AG08395 (cell line): ENCODE measurements at places on chromosomes 11 and 22.
A peak's percentile ranks its signal among the peaks of the same experiment; 100 is the strongest.

DNA sequence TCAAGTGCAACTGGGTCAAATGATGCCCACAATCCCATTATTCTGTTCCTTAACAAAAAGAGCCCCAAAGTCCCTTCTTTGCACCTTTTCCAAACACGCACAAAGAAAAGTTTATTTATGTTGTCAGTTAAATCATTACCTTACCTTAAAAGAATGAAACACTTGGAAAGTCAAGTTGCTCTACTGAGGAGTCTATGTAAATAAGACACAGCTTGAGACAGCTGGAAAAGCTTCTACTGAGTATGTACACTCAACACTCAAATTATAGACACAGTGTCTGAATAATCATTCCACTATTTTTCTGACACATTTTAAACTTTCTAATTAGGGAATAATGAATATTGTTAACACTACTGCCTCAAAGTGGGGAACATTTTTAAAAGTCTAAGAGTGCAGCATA lies 21.6 kb upstream of the PHLDA2 start:
- no peak for DNase-seq

DNA sequence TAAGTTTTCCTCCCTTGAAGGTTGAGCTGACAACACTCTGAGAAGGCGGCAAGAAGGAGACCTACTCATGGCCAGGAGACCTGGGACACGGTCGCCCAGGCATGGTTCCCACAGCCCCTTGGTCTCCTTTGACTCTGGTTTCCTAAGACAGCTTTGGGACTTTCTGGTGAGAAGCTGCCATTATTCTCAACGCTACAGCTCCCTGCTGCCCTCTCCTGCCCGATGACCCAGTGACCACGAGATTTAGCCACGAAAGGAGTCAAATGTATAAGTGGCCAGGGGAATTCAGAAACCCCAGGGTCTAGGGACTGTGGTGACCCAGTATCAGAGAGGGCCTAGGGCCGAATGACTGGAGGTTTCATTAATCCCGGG lies 699 bp upstream of the SDF2L1 start:
- peak; percentile 64 for DNase-seq

DNA sequence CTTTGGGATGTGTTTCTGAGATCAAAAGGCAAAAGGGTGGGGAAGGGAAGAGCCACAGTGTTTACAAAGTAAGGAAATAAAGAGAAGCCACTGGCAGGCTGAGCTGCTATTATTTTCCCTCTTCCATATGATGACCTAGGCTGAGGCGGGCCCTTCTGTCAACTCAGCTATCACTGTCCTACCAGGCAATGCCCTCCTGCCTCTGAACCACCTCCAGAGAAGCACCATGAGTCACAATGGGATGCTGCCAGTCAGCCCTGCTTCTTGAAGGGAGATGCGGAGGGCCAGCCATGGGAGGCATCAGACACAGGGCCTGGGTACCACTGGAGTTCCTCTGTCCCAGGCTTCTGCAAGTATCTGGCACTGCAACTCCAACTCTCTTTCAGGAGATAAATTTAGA lies 107.9 kb upstream of the BID start:
- DNase-seq = no peak

DNA sequence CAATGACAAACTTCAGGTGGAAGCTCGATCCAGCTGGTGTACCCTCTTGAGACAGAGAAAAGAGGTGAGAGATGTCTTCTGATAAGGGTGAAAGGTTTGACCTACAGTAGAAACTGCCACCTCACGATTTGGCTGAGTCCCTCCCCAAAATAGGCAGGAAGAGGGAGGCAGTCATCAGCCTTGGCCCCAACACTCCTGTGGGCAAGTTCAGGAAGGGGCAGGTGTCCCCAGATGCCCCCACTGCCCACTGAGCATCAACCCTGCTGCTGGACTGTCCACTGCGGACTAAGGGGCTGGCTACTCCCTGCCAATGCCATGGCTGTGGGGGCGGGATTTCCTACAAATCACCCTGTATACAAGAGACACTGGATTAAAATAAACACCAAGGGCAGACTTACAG lies 441.4 kb downstream of the BUD13 start:
- no peak for DNase-seq

DNA sequence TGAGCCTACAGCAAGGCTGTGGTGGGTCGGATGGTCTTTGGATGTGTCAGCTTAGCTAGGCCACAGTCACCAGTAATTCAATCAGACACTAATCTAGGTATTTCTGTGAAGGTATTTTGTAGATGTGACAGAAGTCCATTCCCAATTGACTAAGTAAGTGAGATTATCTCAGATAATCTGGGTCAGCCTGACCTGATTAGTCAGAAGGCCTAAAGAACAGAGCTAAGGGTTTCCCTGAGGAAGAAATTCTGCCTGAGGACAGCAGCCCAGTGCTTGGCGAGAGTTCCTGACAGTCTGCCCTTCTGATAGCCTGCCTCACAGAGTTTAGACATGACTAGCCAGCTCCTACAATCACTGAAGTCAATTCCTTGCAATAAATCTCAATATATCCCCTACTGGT lies 28.7 kb downstream of the GUCD1 start:
- DNase-seq = no peak

- no peak for DNase-seq
Measured at GRCh38 chr11:65849771-65850216, 8.2 kb downstream of the CFL1 start.
